Fibroblast of mammary gland (primary cell): ENCODE measurements at places on chromosomes 4 and X.
A peak's percentile ranks its signal among the peaks of the same experiment; 100 is the strongest.

- peak; percentile 62 for DNase-seq
Measured at GRCh38 chrX:30735839-30736238, 82.6 kb downstream of the GK start.

DNA sequence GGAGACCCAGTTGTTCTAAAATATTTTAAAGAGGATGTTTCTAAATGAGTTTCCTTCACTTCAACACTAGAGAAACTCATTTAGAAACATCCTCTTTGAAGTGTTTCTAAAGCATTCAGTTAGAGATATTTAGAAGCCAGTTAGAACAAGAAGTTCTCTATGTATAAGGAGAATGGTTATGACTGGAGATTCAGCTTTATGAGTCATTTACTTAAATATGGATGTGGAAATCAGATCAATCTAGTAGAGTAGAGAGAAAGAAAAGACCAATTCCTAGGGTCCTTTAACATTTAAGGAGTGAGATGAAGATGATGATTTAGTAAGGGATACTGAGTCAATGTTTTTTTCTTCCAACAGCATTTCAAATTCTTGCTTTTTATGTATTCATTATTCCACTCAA is 234.1 kb downstream of the GRXCR1 start:
- DNase-seq = peak; percentile 2

DNA sequence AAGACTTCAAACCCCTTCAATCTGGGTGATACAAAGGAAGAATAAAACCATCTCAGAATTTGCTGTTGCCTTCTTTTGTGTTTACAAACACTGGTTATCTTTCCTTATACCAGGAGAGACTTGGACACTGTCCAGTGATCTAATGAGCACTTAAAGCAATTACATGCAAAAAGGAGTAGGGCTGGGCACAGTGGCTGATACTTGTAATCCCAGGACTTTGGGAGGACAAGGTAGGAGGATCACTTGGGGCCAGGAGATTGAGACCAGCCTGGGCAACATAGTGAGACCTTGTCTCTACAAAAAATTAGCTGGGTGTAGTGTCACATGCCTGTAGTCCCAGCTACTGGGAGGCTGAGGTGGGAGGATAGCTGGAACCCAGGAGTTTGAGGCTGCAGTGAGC is 95.7 kb upstream of the DRD5 start:
- DNase-seq = no peak

DNA sequence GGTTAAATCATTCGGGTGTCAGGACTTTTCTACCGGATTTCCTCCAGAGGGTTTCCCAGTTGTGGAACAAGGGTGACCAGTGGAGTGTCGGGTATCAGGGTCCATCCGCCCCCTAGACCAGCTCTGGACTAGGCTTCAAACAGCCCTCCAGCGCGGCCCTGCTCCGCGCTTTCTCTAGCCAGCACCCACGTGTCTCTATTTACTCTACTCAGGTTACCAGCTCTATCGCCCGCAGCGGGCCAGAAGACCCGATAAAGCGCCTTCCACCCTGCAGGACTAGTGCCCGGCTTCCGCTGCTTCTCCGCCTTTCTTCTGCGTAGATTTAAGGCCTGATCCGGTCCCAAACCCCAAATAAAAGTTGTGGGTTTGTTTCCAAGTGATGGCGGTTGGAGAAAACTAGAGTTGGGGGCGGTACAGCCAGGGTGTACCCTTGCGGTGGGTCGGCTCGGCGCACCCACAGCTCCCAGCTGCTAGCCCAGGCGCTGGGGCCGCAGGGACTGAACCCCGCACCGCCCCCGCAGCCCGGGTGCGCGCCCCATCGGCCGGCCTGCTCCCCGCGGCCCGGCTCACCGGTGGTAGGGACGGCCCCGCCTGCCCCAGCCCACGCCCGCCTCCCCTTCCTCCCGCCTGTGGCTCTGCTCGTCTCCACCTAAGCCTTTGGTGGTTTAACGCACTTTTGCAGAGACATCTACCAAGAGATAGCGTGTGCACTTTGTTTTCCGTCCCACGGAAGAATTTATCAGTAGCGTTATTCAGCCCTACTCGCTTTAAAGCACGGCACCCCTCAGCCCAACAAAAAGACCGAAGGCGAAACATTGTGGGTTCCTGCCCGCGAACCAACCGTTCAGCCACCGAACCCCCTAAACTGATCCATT is 2.1 kb downstream of the LEF1 start:
- DNase-seq = peak; percentile 26

DNA sequence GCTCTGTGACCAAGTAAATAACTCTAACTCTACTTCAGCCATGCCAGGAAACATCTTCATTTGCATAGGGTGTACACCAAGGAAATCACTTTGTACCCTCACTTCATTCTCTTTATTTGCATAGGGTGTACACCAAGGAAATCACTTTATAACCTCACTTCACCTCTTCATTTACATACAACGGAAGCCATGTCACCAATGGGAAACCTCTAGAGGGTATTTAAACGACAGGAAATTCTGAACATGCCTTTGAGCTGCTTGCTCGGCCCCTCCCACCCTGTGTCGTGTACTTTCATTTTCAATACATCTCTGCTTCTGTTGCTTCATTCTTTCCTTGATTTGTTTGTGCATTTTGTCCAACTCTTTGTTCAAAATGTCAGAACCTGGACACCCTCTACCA is 848.1 kb upstream of the FRG1 start:
- DNase-seq = no peak
